ENCODE measurements at places on chromosomes 1 and 21.

DNA sequence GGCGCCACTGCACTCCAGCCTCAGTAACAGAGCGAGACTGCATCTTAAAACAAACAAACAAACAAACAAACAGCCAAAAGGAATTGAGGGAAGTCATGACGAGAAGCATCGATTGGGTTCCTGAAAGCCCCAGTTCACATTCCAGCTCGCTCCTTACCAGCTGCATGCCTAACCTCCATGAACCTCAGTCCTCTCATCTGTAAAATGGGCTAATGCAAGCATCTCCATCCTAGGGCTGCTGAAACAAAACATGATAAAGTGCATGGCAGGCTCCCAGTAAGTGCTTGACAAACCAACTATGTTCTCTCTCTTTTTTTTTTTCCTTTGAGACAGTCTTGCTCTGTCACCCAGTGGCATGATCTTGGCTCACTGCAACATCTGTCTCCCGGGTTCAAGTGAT, 79.7 kb upstream of the DISP3 start:
- DNase-seq: no peak

DNA sequence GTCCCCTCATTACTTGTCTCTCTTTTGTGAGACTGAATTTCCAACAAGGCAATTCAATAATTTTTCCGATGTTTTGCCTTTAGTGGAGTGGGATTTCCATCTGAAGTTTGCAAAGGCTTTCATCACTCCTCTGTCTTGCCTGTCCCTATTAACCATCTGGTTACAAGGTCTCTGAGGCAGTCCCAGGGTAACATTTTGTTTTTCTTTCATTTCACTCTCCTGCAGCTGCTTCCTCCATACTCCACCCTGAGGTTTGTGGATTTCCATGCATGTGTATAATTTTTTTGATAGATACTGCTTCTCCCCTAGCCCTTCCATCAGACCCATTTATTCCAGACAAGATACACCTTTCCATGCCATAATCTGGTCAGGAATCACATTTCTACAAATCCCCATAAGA, 366.8 kb downstream of the PTBP2 start:
- DNase-seq: no peak

DNA sequence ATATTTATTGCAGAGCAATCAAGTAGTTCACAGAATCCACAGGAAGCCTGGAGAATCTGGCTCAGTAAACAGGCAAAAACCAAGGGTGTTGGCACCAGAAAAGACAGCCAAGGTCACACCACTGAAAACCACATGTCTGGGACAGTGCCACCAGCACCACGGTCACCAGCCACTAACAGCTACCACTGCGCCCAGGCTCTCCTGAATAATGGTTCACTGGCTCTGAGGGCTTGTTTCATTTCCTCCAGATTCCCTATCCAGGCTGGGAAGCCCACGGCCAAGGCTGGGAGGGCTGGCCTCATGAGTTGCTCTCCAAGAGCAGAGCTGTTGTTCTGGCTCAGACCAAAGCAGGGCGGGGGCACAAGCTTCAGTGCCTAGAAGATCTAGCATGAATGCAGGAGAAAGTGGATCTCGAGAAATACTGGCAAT, 54.5 kb upstream of the PTGFRN start:
- DNase-seq: no peak

DNA sequence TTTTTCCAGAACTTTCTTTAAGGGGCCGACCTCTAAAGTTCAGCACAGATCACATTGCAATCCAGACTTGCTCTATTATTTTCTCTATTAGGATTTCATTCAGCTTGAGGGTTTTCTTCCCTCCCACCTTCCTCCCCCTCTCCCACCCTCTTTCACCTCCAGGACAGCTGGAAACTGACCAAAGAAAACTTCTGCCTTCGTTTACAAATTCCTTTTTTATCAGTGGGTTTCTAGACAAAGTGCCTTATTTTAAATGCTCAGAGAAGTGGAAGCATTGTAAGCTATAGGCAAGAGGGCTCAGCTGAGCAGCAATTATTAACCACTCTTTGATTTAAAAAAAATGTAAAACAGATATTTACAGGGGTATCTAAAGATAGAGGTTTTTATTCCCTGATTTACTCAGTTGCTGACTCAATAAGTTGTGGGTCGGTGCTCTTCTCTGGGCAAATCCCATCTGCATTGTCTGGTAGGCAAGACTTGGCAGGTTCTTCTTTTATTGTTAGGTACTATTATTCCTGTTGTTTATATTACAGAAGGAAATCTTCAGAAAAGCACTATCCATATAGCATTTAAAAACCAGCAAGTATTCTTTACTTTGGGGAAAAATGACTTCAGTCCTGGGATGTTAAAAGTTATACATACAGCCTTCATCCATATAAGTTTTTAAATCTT, 277.0 kb upstream of the C1orf105 start:
- no peak for DNase-seq

GRCh38 chr1:39833621-39834385, 45.1 kb upstream of the BMP8B start:
- no peak for DNase-seq

DNA sequence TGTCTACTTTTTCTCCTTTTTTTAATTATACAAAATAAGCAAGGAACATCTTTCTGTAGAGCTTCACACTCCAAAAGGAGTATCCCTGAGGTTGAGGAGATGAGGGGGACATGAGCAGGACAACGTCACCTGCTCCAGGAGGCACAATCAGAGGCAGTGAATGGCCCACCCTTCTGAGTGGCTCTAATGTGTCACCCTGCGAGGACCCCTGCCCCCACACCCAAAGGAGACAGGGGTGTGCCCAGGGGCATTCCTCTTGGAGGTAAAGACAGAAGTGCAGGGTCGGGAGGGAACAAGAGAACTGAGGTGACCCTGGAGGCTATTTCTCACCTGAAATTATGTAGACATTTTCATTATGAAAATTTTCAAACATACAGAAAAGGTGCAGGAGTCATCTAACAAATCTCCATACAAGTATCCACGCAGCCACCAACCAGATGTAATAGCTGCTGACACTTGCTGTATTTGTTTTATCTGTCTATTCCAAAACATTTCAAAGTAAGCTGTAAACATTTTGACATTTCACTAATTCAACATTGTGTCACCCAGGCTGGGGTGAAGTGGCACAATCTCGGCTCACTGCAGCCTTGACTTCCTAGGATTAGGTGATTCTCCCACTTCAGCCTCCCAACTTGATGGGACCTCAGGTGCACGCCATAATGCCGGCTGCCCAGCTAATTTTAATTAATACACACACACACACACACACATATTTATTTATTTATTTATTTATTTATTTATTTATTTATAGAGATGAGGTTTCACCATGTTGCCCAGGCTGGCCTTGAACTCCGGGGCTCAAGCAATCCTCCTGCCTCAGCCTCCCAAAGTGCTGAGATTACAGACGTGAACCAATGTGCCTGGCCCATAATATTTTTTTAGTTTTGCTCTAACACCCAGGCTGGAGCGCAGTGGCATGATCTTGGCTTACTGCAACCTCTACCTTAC, 70.7 kb downstream of the RUNX3 start:
- DNase-seq: no peak

- DNase-seq: no peak
These were observed 124.7 kb downstream of the EIF4G3 start for GRCh38 chr1:21052034-21052433.

- no peak for DNase-seq
These were observed 17.4 kb downstream of the ACTRT2 start for GRCh38 chr1:3038571-3039181.

GRCh38 chr1:98130408-98130807, 209.6 kb upstream of the DPYD start:
- DNase-seq: no peak

DNA sequence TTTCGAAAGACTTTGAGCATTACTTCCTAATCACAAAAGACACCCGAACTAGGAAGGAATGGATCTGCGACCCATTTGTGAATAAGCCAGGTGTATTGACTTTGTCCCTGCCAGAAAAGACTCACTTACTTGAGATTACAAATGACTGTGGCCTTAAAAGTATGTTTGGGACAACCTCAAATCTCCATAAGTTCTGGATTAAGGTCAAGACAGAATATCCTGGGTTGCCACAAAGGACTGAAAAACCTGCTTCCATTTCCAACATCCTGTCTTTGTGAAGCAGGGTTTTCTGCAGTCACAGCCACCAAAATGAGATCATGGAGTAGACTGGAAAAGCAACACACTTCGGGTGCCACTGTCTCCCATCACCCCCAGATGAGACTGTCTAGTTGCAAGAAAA, 537.4 kb upstream of the ZRANB2 start:
- no peak for DNase-seq

- DNase-seq: no peak
These were observed 8.2 kb downstream of the XKR8 start for GRCh38 chr1:27967884-27968466.

DNA sequence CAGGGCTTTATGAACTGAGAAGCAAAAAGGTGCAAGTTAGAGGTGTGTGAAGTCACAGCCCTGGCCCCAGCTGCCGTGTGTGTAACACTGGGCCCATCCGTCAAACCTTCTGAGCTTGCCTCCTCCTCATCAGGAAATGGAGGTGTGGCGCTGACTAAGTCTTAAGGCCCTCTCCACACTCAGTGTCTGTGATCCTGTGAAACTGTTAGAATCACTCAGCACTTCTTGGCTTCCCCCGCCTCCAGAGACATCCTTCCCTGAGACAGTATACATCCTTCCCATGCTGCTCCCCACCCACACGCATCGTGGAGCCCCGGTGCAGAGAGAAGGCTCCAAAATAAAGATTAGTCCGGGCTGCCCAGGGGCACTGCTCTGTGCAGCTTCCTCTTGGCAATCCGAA, 33.3 kb downstream of the LRP8 start:
- no peak for DNase-seq

DNA sequence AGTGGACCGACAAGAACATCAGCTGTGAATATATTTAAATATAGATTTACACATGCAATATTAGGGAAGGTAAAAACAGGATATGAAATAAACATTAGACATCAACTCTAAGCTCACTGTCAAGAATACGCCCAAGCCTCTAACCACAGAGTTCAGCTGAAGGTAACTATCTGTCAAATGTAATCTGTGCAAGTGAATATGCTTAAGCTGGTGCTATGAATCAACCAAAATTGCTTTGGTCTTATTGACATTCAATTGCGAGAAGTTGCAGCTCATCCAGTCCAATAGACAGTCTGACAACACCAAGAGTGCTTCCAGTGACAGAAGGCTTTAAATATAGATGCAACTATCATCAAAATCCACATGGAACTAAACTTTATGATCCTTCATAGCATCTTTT, 32.3 kb downstream of the USH2A start:
- no peak for DNase-seq

- DNase-seq: no peak
These were observed 103.5 kb downstream of the NPHP4 start for GRCh38 chr1:5888606-5889211.

DNA sequence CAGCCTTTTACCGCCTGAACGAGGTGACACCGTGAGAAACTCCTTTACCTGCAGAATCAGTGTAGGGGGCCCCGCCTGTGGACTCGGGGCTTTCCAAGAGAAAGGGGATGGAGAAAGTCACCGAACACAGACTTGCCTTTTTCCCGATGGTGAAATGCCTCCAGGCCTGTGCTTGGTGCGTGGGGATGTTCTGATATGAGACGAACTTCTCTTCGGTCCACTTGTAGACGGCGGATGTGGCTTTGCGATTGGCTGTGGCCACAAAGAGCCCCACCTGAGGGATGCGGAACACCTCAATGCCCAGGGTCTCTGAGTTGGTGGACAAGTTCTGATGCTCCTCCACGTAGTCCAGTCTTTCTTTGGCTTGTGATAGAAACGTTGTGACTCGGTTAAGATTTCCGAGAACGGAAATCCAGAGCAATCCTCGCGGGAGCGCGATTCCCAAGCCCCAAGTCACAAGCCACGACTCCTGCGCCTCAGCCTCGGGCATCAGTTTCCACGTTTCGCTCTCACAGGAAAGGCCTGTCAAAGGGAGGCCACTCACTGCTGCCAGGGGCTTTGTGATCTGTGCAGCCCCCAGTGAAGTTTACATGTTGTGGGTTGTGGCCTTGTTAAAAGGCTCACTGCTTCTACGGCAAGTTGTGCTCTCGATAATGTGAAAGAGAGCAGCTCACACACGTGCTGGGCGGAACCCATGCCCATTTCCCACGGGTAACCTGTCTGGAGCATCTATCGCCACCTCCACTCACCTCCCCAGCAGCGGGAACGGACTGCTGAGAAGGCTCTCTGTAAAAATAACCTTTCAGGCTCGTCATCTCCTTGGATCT, 12.6 kb downstream of the KRTAP10-1 start:
- no peak for DNase-seq

DNA sequence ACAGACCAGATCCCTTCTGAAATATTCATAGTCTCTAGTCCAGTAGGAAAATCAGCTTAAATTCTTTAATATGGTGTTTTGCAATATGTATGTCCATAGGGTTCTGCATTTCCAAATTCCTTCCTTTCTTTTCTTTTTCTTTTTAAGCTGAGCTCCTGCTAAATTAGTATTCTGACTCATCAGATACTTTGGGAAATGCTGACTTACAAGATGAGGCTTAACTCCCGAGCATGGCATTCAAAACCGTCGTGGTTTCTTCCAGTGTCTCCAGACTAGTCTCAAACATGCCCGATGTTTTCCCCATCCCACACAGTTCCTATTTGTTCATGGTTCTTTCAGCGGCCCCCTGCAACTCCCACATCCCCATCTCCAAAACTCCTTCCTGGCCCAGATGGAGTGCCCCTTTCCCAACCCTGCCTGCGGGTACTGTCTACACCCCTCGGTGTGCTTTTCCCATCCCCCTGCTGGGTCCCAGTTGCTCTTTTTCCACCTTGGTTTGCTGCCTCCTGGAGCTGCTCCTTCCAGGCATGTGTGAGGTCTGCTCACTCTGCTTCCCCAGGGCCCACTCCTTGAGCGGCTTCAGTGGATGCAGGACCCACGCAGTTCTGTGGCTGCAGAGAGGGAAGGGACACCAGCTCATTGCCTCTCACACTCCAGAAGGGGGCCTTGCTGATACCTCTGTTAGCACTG, 19.5 kb upstream of the ETV3 start:
- DNase-seq: no peak

DNA sequence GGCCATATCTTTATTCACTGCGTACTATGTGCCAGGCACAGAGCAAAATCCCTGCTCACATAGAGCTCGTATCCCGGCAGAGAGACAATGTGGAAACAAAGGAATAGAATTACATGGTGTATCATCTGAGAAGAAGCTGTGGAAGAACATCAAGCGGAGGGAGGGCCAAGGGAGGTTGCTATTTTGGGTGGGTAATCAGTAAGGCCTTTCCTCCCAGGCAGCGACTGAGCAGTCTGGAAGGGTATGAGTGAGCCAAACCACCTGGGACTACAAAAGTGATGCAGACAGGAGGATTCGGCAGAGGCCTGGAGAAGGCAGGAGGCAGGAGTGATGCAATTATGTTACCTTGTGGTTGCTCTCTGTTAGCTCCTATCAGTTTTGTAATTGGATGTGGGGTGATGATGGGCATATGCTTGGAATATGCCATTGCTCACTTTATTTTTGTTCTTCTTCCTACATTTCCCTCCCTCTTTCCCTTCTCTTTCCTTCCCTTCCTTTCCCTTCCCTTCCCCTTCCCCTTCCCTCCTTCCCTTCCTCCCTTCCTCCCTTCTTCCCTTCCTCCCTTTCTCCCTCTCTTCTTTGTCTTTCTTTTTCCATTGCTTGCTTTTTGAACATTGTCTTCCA, 172.9 kb downstream of the DISC1 start:
- DNase-seq: no peak

GRCh38 chr1:59703226-59703917, 111.4 kb upstream of the HOOK1 start:
- no peak for DNase-seq

Measured in erythroblast (primary cell).